ENCODE measurements at places on chromosomes 6 and 20.

DNA sequence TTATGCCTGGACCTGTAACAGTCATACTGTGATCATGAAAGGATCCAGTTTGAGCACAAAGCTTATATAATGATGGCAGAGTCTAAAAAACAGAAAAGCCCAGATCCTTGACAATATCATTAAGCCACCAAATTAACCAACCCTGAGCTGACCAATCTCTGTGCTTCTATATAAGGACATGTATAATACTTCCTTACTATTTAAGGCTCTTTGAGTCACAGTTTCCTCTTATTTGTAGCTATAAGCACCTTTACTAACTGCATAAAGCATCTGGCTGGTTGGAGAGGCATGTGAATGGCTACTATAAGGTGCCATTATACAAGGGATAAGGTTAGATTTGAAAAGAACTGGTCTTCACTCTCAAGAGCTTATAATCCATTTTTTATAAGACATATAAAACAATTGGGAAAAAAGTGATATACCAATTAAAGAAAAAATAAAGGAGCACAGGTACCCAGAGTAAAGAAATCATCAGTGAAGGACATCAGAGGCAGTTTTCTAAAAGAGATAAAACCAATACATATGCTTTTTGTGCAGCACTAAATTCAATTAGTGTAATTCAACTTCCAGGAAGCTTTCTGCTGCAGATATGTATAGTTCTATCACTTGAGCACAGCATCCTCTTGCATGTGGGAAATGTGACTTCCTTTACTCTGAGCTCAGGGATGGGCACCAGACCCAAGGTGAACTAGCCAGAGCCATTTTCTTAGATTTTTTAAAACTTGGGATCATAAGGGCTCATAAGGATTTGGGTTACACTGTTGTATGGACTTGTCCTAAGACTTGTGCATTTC, 121.0 kb downstream of the BTBD9 start:
- no peak for DNase-seq

DNA sequence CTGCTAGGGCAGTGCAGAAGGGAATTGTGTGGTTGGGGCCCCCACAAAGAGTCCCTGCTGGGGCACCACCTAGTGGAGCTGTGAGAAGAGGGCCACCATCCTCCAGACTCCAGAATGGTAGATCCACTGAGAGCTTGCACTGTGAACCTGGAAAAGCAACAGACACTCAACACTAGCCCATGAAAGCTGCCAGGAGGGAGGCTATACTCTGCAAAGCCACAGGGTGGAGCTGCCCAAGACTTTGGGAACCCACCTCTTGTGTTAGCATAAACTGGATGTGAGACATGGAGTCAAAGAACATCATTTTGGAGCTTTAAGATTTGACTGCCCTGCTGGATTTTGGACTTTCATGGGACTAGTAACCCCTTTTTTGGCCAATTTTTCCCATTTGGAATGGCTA, 328.4 kb upstream of the KHDRBS2 start:
- no peak for DNase-seq

DNA sequence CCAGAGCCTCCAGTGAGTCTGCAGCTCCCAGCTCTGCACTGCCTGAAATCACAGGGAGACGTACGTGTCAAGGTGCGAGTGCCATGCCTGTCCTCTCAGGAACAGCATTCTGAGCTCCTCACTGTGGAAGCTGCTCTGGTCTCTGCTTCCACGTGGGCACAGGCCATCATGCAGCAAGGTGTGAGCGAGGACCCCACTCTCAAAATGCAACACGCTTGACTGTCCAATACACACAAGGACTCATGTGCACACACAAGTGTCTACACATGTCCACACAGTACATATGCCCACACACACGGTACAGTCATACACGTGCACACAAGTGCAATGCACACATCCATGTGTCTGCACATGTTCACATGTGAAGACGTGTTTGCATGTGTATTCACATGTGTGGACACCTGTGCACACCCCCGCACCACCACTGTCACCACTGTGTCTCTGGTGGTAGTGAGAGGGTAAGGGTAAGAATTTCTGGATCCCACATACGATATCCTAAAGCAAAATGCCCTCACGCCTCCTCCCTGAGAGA, 260.5 kb downstream of the DLL1 start:
- DNase-seq: no peak

GRCh38 chr6:46876126-46876525, 45.6 kb downstream of the ADGRF5 start:
- DNase-seq: no peak

- no peak for DNase-seq
These were observed 170.5 kb downstream of the GPX5 start for GRCh38 chr6:28696167-28696566.

GRCh38 chr6:46972531-46972930, 50.8 kb upstream of the ADGRF5 start:
- DNase-seq: no peak

DNA sequence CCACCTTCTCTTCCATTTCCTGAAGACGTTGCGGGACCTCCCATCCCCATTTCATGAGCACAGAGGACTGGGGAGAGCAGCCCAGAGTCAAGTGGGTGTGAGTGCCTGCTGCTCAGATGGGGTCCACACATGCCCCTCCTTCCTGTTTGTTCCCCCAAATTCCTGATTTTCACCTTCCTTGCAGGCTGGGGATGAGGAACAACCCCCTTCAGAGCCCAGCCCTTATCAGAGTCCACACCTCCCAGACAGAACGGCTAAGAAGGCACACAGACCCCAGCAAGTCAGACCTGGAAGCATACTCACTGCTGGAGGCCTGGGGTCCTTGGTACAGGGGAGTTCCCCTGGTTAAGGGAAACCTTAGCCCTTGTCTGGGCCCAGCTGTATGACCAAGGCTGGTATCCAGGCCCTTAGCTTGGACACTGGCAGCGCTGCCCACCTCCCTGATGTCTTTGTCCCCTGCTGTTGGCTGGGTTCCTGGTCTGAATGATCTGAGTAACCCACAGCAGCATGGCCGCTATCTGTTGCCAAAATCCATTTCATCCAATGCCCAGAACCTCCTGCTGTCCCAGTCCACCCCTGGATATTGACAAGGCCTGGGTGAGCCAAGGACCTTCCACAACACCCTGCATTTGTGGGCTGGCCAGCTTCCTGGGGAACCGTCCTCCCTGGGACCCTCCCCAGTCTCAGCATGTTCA, 230.9 kb downstream of the SYNDIG1 start:
- no peak for DNase-seq

DNA sequence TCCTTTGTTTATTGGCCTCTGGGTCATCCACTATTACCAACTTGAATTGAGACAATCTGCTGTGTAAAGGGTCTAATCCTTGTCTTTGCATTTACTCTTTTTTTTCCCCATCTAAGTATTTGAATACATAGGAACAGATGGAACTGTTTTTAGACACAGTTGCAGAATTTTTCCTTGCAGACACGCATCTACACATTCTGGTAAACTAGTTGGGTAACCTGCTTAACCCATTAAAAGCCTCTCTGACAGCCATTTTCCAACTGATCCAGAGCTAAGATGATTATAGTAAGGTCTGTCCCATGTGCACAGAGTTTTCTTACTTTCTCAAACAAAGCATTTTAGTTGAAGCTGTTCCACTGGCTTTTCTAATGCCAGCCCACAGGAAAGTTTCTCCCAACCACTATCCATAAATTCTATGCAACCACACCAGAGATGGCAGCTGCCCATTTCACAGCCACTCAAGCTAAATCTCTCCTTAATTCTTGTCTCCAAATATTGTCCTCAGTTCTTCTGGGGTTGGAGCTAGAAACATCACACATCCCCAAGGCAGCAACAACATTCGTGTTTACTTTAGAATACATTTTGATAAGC, 492.1 kb downstream of the MAFB start:
- no peak for DNase-seq

- DNase-seq: no peak
These were observed 142.0 kb downstream of the DLL1 start for GRCh38 chr6:170148709-170149470.

- no peak for DNase-seq
These were observed 128.2 kb downstream of the EDN3 start for GRCh38 chr20:59428441-59429205.

DNA sequence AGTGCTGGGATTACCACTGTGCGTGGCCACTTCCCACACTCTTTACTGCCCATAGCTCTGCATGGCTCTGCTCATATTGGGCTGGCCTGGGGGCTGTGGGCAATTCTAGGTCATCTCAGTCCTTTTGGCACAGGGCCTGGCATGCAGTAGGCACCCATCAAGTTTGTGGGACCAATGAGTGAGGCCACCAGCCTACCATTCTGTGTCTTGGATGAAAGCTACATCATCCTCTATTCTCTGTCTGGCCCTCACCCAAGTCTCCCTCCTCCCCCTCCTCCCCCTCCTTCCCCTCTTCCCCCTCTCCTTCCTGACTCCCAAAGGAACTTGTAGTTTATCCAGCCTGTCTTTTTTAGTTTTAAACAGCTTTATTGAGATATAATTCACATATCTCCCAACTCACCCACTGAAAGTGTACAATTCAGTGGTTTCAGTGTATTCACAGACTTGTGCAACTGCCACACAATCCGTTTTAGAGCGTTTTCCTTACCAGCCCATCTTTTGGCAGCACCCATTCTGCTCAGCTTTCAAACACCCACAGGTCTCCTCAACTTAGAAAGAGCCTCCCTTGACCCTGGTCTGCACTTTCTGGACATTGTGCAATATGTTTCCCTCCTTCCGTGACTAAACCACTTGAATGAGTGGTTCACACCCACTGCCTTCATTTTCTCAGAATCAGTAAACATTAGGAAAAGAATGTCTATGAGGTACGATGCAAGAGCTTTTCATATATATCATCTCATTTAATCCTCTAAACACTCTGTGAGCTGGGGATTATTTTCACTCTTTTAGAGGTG, 21.5 kb upstream of the MRPS18A start:
- no peak for DNase-seq

DNA sequence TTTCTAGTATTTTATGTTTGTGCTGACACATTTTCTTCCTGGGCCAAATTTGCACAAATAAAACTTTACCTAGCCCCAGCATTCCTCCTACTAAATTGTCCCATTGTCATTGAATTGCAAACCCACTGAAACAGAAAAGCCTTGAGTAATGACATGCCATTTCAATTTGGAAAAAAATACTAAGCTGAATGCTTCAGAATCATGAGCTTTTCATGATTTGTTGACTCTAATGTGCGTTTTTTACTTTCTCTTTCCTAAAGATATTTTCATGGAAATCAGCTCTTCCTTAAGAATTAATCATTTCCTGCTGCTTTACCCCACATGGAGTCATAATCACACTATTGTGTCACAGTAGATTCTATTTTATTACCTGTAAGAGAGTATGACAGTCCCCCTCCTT, 47.4 kb downstream of the TRDN start:
- DNase-seq: no peak
